ENCODE measurements at places on chromosomes 5 and 9. TPM values are rescaled to one million over a fixed set of nuclear protein-coding genes. Genes with fewer than 3 reads are reported as not detected.

RNF208 gene
- total RNA-seq: 4.2 TPM

SLC6A18 gene
- not detected for total RNA-seq

PCDHGA1 gene
- total RNA-seq: 0.68 TPM

STOM gene
- 18.9 TPM for total RNA-seq

RFESD gene
- total RNA-seq: 0.21 TPM

OR1Q1 gene
- not detected for total RNA-seq

ELAVL2 gene
- 0.68 TPM for total RNA-seq

Measured in kidney epithelial cell (primary cell).